COR-L47 (cell line): ENCODE measurements at places on chromosomes 13 and 19.

DNA sequence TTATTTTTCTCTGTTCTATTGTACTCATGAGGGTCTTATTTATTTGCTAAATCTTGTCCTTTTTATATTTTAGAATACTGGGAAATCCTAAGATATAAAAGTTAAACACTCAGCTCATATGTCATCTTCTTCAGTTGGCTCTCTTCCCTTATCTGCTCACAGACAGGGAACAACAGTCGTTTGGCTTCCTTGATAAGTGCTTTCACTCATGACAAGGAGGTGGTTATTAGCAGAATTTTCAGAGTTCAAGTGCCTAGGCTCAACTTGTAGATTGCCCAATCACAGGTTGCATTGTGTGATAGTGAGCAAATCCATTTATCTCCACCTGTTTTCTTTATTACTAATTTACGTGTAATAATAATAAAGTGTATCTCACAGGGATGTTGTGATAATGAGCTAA lies 620.3 kb upstream of the PCDH20 start:
- DNase-seq, result no peak

- DNase-seq, result no peak
Measured at GRCh38 chr19:57421037-57421436, 10.1 kb downstream of the ZNF17 start.

DNA sequence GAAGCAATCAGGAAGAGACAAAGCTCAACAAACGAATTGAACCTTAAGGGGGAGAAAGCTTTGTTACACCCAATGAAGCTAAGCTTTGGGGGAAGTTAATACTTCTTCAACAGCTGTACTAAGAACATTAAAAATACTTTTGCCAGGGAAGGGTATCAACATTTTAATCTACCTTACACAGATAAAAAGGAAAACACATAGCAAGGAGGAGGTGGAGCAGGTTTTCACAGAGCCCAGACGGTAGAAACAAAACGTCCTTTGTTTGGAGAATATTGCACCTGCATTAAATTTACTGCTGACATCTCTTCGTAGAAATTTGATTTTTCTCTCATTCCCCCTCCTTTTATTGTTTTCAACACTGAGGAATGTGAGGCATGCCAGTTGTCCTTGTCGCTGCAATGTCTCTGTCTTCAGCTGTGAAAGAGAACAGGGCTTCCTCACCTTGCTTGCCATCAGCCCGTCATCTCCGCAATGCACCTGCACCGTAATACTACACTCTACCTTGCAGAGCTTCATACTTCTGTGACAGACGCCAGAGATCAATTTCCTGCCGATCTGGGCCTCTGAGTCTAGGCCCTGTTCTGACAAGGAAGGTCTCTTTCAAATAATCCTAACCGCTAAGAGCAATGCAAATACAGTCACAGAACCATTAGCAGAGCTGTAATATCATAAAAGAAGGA lies 270.8 kb downstream of the SPRY2 start:
- no peak for DNase-seq

DNA sequence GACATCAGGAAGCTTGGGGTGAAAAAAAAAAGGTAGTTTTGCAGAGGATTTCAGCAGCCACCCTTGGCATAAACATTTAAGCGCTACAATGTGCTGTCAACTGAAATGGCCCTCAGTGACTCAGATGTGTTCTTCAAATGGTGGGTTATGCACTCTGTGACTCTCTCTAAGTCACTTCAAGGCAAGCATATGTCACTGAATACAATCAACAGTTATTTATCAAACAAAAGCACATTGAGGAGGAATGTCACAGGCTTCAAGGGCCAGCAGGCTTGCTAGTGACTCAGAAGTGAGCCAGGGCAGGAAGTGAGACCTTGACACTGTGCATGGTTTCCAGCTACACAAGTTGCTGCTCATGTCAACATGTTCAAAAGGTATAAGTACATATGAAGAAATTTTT lies 523.7 kb upstream of the HTR2A start:
- DNase-seq, result no peak

DNA sequence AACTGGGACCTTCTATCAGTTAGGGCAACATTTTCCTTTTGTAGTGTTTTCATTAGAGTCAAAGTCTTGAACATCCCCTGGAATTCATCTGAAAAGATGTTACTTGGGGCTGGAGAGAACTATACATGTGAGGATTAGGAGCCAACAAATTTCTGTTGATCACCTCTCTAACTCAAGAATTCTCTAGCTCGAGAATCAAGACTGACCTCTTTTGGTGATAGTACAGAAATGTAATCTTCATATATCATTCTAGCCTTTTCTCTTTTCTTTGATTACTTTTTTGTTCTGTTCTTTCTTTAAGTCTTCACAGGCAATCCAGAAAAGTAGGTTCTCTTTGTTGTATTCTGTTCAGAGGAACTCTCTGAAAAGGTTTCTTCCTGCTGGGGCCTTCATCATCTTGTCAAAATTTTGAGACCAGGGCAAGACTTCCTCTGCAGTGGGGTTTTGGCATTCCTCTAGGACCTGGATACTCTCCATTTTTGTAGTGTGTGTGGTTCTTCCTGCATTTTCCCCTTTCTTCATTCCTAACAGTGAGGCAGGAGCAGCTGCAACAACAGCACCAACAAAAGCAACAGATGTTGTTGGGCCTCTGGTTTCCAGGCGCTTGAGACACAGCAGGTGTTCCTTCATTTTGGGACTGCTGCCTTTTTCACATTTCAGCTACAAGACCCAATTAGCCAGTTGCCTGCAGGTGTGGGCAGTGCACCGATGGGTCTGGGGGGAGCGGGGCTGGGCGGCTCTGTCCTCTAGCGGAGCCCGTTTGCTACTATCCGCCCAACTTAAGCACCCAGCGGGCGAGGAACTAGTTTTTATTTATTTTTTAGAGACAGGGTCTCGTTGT lies 26.2 kb downstream of the ELF1 start:
- DNase-seq, result peak; percentile 66

DNA sequence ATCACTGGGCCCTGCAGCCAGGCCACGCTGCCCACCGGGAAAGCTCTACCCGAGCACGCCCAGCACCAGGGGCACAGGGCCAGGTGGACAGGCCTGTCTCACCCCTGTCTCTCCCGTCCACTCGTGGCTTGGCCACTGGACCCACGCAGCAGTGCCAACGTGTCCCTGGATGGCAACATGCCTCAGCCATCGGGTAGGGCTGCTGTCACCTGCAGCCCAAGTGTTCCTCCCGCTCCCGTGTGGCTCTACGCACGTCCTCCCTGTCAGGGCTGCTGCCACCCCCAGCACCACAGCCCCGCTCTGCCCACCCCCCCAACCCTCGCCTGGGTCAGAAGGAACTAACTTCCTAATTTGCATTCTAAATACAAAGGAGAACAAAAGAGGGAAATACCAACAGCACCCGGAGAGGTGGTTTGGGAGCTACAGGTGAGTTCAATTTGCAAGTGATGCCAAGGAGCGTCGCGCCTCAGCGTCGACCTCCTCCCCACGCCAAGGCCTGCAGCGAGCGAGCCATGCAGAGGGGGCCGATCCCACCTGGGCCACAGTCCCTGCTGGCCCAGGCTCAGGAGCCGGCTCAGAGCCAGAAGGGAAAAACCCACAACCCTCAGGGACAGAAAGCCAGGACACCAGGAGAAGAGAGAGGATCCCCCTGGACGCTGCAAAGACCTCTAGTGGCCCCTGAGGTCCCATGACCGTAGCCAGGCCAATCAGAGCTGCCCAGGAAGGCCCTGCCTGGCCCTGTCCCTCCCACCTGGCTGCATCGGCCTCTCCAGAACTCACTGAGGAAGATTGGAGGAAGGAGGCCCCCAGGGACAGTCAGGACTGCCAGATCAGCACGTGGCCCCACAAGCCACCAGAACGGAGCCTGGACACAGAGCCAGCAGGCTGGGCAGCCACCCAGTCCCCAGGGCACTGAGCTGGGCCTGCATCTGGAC lies 128.4 kb upstream of the SPACA7 start:
- no peak for DNase-seq

GRCh38 chr19:33350538-33351309 lies 22.8 kb upstream of the CEBPG start:
- DNase-seq, result no peak

GRCh38 chr13:113559901-113560644 lies 24.5 kb upstream of the TFDP1 start:
- DNase-seq, result no peak

- no peak for DNase-seq
Measured at GRCh38 chr13:51416107-51416506, 36.7 kb downstream of the INTS6 start.

- DNase-seq, result no peak
Measured at GRCh38 chr19:10295305-10295846, 5.6 kb downstream of the ICAM5 start.

DNA sequence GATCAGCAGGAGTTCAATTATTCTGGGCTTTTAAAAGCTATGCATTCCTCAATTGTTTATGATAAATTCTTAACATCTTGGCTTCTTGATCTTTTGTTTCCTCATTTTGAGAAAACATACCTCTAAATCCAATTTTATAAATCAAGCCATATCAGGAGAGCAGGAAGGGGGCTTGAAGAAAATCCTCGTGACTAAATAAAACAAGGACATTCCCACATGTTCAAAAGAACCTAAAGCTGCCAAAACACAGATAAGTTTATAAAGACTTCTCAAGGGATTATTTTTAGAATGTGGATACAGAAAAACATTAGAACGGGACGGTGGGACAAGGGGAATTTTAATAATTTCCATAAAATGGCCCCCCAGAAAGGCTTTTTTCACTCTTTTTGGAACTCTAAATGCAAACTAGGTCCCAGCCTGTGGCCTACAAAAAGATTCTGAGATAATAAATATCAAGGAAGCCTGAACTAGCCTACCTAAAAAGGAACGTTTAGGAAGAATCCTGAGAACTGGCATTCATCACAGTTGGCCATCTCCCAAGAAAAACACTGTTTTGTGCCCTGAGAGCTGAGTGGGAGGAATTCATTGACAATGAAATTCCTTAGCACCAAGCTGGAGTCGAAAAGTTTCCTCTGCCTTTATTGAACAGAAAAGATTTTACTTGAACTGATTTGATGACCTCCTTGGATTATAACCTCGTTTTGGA lies 30.1 kb downstream of the ZAR1L start:
- no peak for DNase-seq

- no peak for DNase-seq
Measured at GRCh38 chr19:3692141-3693024, 7.9 kb downstream of the PIP5K1C start.

GRCh38 chr13:109436841-109437240 lies 349.5 kb downstream of the IRS2 start:
- no peak for DNase-seq

GRCh38 chr13:25574437-25575411 lies 202.9 kb downstream of the ATP8A2 start:
- peak; percentile 85 for DNase-seq

DNA sequence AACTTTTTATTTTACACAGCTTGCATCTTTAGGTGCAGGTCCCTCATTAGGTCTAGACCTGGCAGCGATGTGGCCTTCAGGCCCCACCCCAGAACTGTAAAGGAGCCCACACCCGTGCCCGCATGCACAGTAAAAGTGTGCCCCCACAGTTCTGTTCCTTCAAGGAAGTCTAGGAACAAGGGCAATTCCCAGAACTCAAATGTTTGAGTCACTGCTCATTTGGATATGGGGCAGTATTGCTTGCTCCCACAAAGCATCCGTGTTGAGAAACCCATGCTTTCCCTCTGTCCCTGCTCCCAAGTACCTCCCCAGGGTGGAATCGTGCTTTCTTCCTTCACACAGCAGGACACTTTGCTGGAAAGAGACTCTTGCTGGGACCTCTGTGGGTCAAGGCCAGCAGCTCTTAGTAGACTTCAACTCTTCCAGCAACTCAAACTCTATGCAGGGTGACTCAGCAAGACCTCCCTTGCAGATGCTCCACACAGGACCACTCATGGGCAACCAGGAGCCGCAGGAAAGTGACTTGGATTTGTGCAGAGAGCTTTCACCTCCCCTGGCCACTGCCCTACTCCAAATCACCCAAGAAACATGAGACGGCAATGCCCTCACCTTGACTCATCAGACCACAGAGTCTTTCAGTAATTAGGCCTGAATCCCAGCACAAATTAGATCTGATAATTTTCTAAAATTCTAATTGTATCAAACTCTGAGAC lies 12.3 kb downstream of the SLC7A1 start:
- DNase-seq, result no peak

GRCh38 chr13:80251403-80251802 lies 89.5 kb downstream of the SPRY2 start:
- peak; percentile 61 for DNase-seq

- DNase-seq, result peak; percentile 27
Measured at GRCh38 chr19:57280962-57281400, 696 bp downstream of the ZNF460 start.

DNA sequence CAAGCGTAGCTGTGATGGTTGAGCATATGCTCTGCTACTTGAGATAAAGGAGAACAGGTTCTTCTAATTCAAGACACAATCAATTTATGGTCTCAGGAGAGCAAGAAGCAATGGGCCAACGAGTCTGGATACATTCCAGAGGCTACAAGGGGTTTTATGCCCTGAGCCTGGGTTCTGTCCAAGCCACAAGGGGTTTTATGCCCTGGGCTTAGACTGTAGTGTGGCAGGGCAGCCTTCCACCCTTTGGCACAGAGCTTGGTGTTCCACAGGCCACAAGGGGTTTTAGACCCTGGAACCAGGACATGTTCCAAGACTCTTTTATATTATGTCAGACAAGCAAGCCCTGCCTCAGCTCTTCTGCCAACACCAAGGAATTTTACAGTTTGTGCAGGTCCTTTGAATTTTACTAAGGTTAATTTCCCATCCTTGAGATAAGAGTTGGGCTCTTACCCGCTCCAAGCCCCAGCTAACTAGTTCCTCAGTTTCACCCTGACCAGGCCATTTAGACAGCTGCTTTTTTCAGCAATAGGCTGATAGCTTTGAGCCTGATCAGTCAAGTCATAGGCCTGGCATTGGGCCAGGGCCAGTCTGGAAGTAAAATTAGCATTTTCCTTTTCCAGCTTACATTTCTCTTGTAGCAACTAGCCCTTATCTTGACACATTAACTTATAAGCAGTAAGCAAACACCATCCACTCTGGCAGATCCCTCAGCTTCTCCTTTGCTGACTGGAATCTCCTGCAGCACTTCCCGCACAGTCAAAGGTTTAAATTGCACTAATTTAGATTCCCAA lies 95.0 kb downstream of the ZNF737 start:
- no peak for DNase-seq

DNA sequence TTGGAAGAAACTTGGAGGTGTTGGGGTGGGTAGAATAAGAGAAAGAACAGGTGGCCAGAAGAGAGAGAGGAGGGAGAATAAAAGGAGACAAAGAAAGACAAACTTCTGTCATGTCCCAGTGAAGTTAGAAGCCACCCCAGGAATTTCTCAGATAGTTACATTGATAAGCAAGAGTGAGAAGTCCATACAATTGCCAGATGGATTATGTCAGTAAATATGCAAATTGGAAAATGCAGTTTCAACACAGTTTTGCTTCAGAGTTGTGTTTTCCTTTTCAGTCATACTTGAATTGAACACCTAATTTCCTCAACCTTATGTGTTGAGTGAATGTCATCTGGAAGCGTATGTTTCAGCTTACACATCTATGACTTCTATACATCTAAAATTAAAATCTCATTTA lies 139.2 kb downstream of the RXFP2 start:
- DNase-seq, result no peak
